NCI-H2029 (cell line): ENCODE measurements at places on chromosomes 7 and 10.

DNA sequence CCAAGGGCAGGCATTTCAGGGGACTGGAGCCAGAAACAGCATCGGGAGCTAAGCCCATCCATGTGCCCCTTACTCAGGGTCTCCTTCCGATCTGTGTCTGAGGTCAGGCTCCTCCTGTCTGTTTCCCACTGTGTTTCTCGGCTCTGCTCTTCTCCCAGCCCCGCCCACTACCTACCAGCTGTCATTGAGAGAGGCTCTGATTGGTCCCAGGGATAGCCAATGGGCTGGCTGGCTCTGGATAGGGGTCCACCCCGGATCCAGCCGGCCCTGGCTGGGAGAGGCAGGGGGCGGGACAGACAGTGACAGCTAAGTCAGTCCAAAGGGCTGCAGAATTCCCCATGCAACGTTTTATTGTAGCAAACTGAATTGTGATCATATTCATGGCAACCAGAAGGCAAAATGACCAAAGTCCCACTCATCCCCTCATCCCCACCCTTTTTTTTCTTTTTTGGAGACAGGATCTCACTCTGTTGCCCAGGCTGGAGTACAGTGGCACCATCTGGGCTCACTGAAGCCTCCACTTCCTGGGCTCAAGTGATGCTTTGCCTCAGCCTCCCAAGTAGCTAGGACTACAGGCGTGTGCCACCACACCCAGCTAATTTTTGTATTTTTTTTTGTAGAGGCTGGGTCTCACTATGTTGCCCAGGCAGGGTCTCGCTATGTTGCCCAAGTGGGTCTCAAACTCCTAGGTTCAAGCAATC lies 76.3 kb downstream of the CLIP2 start:
- DNase-seq: peak; percentile 94

DNA sequence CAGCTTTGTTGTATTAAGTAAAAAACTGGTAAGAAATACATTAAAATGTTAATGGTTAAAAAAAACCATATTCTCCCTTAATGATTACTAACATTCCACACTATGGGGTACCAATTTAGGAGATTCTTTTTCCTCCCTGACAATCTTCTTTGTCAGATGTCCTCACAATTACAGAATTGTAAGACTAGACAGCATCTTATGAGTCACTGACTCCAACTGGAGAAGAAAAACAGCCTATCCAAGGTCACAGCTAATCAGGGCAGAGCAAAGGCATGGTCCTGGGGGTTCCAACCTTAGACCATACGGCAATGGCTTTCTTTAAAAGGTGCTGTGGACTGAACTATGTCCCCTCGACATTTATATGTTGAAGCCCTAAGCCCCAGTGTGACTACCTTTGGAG lies 127.6 kb downstream of the DLG5 start:
- no peak for DNase-seq

- DNase-seq: no peak
These were observed 13.3 kb downstream of the ANKIB1 start for GRCh38 chr7:92259062-92259461.

- no peak for DNase-seq
These were observed 71.3 kb downstream of the CDHR3 start for GRCh38 chr7:106034383-106034782.

DNA sequence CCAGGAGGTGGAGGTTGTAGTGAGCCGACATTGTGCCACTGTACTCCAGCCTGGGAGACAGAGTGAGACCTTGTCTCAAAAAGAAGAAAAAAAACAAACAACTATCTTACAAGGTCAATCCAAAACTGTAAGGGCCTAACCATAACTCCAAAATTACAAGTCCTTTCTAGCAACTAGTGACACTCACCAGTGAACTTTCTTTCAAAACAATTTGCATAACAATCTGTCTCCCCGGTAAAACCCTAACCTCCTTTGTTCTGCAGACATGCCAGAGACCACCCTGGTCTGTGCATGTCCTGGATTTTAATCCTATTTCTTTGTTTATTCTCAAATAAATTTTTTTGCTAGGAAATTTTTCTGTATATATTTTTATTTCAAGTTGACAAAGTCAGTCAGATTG lies 68.1 kb downstream of the EXOC6 start:
- DNase-seq: no peak

DNA sequence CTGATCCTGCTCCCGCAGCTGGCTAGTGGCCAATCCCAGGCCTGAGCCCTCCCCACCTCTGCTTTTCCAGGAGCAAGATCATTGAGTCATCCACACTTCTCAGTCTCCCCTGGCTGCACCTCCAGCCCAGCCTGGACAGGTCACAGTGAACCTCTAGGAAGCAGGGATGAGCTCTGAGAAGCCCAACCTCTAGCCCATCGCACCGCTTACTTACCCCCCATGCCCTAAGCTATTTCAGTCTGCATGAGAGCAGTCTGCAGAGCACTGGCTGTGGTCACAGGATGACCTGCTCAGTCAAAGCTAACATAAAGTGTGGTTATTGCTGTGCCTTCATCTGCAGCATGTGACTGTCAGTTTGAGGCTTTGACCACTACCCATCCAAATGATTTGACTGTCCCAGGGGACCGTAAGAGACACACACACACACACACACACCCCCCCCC lies 129.2 kb downstream of the SORBS1 start:
- DNase-seq: no peak

- DNase-seq: no peak
These were observed 26.4 kb downstream of the HIF1AN start for GRCh38 chr10:100562008-100562672.

DNA sequence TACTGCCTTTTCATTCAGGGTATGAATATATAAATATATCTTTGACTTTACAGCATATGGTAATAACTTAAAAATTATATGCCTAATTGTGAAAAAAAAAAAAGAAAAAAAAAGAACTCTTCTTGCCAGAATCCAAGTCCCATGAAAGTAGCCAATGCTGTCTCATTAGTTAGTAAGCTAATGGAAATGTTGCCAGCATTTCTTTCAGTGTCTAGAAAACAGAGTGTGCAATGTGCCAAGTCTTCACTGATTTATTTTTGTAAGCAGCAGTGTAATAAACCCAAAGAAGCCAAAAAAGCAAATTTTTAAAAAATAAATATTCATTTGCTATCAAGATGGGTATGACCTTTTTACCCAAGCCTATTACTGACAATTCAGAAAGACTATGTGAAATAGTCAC lies 31.1 kb upstream of the LRRN3 start:
- DNase-seq: no peak

DNA sequence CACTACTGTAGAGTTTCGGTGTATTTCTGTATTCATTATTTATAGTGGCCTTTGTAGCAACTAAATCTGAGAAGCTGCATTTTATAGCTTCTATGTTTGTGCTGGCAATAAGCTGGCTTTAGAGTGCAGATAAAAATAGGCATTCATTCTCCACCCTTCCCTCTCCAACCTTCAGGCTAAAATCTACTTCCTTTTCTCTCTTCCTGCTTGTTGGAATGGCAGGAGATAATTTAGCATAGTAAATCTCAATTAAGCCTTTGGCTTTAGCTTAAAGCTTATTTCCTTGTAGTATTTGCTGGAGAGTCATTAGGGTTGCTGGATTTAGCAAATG lies 58.5 kb downstream of the CPVL start:
- peak; percentile 26 for DNase-seq

DNA sequence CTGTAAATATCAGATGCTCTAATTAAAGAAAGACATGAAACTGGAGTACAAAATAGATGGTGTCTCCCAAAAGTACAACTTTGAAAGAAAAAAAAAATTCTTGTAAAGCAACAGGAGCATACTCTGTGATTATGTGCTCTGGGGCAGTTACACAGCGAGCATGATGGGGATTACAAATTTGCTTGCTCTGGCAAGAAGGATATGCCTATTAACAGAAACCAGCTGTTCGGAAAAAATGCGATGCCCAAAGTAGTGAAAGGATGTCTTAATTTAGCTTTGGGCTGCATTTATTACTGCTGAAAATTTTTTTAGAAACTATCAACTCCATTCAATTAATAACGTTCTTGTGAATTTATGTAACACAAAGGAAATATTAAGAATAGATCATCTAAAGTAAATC lies 256.9 kb upstream of the TPK1 start:
- no peak for DNase-seq

- DNase-seq: no peak
These were observed 151.4 kb upstream of the PITRM1 start for GRCh38 chr10:3323865-3324498.

DNA sequence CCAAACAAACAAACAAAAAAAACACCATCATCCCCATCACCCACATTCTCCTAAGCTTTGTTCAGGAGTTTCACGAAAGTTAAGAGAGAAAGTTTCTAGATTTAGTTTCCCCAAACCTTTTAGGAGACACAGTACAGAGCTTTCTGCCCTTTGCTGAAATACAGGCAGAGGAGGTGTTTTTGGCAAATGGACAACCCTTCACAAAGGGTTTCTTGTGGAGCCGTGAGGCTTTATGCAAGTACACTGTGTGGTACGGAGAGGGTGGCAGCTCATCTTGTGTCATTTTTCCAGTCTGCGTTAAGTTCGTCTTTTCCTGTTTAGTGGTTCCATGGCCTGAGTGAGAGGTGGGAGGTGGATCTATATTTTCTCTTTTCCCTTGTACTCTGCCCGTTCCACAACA lies 215.5 kb upstream of the PRKCQ start:
- DNase-seq: no peak

GRCh38 chr7:1073142-1073977 lies 14.6 kb upstream of the GPER1 start:
- no peak for DNase-seq

GRCh38 chr10:8088504-8088903 lies 34.0 kb downstream of the GATA3 start:
- no peak for DNase-seq

DNA sequence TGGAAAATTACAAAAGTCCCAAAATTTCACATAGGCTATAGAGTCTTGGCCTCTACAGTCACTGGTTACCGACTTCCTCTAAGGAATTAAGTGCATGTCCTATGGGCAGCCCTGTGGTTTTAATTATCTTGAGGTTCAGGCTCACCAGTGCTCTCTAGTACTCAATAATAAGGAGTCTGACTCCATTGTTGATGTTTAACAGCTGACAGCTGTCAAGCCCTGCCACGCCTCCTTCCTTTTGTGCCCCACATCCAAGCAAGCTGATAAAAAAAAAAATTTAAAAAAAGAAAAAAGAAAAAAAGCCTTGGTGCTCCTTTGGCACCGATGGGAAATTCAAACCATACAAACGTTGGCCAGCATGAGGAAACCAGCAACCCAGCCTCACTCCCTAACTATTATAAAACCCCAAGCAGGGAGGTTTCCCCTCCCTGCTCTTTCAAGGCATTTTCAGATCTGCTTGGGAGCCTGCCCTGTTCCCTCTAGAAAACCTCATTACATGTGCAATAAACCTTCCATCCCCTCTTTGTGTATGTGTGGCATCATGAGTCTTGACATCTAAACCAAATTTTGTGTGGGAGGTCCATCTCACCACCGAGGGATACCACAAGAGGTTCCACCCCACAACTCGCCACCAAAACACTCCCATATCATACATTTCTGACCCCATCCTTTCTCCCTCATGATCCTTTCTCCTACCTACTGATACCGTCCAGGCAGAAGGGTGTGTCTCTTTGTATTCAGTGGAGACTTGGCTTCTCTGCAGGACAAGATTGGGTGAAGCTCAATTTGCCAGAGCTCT lies 70.9 kb upstream of the CCDC71L start:
- DNase-seq: no peak

DNA sequence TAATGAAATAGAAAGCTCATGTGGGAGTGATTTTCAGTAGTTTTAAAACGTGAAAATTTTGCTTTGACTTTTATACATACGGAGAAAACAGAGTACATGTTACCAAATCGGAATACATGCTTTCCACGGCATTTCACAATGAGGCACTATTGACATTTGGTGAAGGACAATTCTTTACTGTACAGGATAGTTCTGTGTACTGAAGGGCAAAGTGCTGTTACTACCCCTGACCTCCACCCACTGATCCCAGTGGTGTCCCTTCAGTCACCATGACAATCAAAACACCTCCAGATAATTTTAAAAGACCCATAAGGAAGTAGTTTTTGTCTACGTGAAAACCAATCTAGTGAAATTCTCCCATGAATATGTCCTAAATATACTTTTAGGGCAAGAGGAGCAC lies 33.1 kb upstream of the ANK3 start:
- DNase-seq: no peak

GRCh38 chr7:158260567-158261361 lies 326.9 kb downstream of the PTPRN2 start:
- no peak for DNase-seq

GRCh38 chr7:8249121-8249520 lies 12.8 kb downstream of the ICA1 start:
- DNase-seq: no peak

DNA sequence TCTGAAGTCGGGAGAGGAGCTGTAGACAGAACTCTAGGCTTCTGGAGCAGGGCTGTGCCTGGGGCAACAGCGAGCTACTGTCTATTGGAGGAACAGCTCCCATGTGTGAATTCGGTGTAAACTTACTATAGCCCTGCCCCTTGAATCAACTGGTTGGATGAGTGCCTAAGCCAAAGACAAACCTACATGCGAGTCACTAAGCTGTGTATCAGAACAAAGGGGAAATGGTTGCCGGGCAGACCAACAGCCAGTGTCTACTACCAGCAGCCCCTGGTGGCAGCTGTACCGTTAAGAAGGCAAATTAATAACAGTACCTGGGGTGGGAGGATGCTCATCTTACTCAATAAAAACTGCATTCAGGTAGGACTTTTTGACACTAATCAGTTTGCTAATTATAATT lies 343.6 kb downstream of the ACTR3B start:
- no peak for DNase-seq

GRCh38 chr7:1278543-1278942 lies 45.9 kb downstream of the UNCX start:
- no peak for DNase-seq

- DNase-seq: no peak
These were observed 109.5 kb downstream of the PARD3 start for GRCh38 chr10:34705563-34705962.

DNA sequence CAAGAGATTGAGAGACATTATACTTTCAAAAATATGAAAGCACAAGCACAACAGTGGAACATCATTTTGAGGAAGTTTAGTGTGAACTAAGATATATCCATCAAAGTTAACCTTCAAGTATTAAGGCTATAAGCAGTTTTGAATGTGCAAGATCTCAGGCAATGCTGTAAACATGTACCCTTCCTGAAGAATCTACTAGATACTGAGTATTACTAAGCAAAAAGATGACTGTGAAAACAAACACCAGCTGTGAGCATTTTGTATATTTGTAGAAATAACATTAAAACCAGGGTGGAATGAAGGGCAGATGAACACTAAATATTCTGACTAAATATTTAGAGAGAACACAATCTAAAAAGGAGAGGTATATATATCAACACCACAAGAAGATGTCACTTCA lies 41.3 kb upstream of the ADRA2A start:
- DNase-seq: no peak
